ENCODE measurements at places on chromosomes 5 and 9. TPM values are rescaled to one million over a fixed set of nuclear protein-coding genes. Genes with fewer than 3 reads are reported as not detected.

GRCh38 chr5:177592905-177593304 is 902 bp downstream of the TMED9 start:
- H3K4me1 ChIP-seq = peaks cover 10% of the 10 kb centered on the region
- no peak for DNase-seq
- H3K36me3 ChIP-seq = peaks cover 34% of the 10 kb centered on the region
- H3K27ac ChIP-seq = peak overlapping the region; percentile 85
- H3K4me3 ChIP-seq = peak overlapping the region; percentile 99
- H3K27me3 ChIP-seq = no peaks in the 10 kb centered on the region

DNA sequence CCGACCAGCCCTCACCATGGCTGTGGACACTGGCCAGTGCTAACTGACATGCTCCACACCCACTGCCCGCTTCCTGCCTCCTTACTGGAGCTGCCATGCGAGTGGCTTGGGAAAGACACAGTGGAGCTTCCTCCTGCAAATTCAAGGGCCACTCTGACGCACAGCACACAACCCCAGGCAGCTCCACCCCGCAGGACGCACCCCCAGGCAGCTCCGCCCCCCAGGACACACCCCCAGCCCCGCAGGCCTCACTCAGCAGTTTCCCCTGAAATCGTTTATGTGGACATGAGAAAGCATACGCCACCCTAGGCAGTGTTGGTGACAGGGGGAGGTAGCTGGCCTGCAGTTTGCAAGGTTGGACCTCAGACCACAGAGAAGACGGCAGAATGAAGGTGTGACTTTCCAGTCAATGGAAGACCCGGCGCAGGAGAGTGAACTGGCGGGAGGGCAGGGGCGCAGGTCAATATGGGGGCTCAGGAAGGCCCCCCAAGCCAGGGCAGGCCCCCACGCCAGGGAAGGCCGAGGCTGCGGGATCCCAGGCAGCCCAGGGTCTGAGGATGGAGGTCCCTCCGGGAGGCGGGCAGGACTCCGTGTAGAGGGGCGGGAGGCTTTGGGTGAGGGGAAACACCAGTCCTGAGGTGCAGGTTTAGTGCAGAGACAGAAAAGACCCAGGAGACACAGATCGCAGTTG is 21.6 kb downstream of the LPCAT1 start:
- H3K36me3 ChIP-seq = no peaks in the 10 kb centered on the region
- H3K27ac ChIP-seq = no peak overlapping the region
- peaks cover 5% of the 10 kb centered on the region for H3K4me1 ChIP-seq

DNA sequence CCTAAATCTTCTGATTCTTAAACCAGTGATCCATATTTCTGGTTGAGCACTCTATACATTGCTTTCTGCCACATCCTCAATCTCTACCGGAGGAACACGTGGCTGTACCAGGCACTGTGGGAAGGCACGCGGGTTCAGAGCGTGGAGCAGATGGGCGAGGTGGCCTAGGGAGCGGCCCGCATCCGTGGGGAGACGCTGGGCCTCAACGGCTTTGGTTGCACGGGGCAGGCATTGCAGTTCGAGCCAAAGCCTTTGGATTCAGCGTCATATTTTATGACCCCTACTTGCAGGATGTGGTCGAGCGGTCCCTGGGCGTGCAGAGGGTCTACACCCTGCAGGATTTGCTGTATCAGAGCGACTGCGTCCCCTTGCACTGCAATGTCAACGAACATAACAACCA is 197.2 kb upstream of the RGMB start:
- H3K4me1 ChIP-seq = no peaks in the 10 kb centered on the region
- H3K27me3 ChIP-seq = no peaks in the 10 kb centered on the region
- no peak overlapping the region for H3K4me3 ChIP-seq
- no peak overlapping the region for H3K27ac ChIP-seq
- no peak for DNase-seq

DNA sequence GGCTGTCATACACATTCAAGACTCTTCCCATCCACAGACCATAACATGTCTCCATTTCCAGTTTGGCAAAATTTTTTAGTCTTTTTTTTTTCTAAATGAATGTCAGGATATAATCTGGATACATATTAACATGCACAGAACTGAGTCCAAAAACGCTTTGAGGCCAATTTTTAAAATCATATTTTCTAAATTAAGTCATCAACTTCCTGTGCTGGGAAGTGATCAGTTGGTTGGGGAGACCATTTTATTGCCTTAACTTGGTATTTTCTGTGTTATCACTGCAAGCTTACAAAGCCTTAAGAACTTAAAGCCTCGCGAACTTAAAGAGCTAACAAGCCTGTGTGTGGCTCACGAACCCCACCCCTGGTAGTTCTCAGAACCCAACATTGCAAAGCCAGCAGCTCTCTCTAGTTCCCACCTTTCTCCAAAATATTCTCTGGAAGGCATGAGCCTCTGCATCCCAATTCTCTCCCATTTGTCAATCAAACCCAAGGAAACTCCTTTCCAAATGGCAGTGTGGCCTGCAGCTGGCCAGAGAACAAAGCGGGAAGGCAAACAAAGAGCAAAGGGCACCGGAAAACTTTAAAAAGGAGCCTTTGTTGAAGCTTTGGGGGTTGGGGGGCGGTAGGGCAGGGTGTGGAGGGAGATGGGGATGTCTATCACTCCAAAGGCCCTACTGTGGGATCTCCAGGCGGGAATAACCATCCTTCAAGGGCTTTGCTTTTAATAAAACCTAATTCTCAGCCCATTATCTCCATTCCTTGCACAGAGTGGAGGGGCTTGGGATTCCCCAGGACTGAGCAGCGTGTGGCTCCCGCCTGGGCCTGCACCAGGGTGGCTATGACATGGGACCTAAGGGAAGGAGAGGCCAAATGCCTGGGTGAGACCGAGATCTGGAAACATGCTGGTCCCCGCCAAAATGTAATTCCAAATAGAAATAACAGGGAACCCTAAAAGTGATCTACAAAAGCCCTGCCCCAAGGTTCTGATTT is 65.0 kb downstream of the ROR2 start:
- DNase-seq = peak; percentile 37
- no peaks in the 10 kb centered on the region for H3K36me3 ChIP-seq
- no peak overlapping the region for H3K4me3 ChIP-seq
- no peaks in the 10 kb centered on the region for H3K4me1 ChIP-seq
- no peaks in the 10 kb centered on the region for H3K27me3 ChIP-seq

The PALM2AKAP2 gene
- total RNA-seq = 3.4 TPM

The JMY gene
- total RNA-seq = 4.7 TPM

The TYRP1 gene
- 1.4 TPM for total RNA-seq

Data from colonic mucosa (tissue), 4 donors.